Activated naive CD4-positive, alpha-beta T cell treated with Interleukin-2 at 50 U/mL for 16 hours (primary cell): ENCODE measurements at places on chromosomes 1 and 21.

GRCh38 chr1:202233804-202234203 is 40.2 kb downstream of the LGR6 start:
- DNase-seq = no peak

DNA sequence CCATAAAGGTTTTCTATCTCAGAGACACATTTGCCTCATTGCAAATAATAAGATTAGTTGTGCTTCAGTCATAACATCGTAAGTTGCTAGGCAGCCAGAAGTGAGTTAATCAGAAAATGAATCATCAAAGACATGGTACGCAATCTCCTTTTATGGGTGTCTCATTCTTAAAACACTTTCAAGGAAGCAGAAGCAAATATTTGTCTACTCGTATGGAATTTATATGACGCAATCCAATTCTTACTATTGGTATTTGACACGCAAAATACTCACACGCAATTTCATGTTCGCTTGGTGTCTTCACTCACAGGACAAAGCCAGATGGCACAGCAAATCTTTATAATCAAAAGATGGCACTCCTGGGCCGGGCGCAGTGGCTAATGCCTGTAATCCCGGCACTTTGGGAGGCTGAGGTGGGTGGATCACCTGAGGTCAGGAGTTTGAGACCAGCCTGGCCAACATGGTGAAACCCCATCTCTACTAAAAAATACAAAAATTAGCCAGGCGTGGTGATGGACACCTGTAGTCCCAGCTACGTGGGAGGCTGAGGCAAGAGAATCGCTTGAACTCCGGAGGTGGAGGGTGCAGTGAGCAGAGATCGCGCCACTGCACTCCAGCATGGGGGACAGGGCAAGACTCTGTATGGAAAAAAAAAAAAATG is 56.4 kb downstream of the HLCS start:
- peak; percentile 40 for DNase-seq

DNA sequence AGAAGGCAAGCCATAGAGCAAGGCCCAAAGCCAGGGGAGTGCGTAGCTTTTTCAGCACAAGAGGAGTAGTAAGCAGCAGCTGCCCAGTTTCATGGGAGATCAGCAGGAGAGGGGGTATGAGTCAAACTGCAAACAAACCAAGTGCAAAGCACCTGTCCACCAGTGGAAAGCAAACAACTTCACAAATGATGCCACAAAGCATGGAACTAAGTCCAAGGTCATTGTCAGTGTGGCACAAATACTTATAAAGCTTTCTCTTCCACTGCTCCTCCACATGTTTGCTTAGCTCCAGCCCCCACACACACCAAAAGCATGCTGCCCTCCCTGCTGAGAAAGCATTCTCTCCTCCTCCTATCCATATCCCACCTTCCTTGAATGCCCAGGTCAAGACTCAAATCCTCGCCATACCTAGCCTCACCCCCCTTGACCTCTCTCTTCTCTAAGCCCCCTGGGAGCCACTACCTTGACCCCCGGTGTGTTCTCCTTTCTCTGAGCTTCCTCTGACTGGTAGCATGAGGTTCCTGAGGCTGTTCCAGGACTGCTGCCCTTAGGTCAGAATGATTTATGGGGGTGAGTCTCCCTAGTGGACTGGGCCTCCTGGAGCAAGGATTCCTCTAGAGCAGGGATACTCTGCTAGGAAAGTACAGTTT is 70.4 kb downstream of the DMAP1 start:
- no peak for DNase-seq

GRCh38 chr21:38352536-38353219 is 95.9 kb downstream of the KCNJ15 start:
- DNase-seq = peak; percentile 5

DNA sequence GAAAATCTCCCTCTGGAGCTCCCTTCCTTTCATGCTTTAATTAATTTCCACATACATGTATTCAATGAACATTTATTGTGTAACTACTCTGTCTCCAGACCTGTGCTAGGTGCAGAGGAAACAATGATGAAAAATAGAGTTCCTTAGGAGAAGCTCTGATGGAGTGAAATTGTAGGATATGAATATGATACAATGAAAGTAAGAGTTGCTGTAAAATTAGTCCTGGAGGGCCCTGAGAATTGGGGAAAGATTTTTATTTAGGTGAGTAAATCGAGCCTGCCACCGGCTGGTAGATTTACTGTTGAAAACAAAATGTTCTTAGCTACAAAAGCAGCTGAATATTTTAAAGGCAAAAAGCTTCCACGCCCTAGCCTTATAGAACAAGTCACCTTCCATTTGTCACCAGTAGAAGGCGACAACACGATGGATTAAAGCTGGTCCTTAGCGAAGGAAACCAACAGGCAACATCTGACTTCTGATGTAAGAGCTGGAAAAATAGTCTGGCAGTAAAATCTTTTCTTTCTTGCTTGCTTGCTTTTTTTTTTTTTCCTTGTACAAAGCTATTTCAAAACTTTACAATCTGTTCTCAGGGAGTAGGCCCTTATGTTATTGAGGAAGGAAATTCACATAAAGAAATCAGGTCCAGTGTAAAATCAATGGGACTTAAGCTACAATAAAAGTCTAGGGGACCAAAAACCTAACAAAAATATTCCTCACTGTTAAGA is 82.0 kb upstream of the ROR1 start:
- no peak for DNase-seq

GRCh38 chr1:47514229-47514628 is 76.4 kb downstream of the FOXD2 start:
- no peak for DNase-seq

DNA sequence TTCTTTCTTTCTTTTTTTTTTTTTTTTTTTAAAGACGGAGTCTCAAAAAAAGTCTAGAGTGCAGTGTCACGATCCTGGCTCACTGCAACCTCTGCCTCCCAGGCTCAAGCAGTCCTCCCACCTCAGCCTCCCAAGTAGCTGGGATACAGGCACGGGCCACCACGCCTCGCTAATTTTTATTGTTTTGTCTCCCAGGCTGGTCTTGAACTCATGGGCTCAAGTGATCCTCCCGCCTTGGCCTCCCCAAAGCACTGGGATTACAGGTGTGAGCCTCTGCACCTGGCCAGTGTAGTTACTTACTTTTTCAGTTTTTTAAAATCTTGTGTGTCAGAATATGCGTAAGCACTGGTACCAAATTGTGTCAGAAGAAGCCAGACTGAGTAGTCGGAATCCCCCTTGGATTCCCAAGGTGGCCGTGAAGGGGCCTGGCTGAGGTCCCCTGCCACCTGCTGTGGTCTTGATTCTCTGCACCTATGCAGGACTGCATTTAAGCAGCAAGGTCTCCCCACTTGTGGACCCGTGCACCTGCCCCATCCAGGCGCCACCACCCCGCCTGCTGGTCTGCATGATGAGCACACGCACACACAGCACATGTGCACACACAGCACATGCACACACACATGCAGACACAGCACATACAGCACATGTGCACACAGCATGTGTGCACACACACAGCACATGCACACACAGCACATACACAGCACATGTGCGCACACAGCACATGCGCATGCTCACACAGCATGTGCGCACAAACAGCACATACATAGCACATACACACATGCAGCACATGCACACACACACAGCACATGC is 47.5 kb downstream of the PCNT start:
- no peak for DNase-seq

GRCh38 chr1:39047374-39048229 is 21.5 kb downstream of the NDUFS5 start:
- DNase-seq = no peak

DNA sequence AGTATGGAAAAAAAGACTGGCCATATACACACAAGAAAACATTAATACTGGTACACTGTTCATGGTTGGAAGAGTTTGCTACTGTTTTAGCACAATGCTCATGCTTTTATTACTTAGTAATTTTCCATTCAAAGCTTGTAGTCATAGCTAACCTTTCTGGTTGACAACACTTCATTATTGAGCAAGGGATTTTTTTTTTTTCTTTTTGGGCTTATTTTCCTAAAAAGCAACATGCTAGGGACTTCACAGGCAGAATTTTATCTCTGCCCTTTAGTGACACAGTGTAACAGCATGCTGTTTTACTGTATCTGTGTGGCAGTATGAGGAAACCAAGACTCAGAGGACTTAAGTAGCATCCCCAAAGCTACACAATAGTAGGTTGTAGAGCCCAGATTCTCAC is 58.5 kb downstream of the FGGY start:
- DNase-seq = no peak

- DNase-seq = no peak
Observed at GRCh38 chr1:79193211-79194079, 186.9 kb upstream of the ADGRL4 start.

GRCh38 chr1:38256072-38256471 is 209.5 kb upstream of the POU3F1 start:
- DNase-seq = no peak

GRCh38 chr1:59014827-59015226 is 231.0 kb upstream of the JUN start:
- no peak for DNase-seq

GRCh38 chr1:24098943-24099638 is 12.8 kb downstream of the MYOM3 start:
- no peak for DNase-seq

DNA sequence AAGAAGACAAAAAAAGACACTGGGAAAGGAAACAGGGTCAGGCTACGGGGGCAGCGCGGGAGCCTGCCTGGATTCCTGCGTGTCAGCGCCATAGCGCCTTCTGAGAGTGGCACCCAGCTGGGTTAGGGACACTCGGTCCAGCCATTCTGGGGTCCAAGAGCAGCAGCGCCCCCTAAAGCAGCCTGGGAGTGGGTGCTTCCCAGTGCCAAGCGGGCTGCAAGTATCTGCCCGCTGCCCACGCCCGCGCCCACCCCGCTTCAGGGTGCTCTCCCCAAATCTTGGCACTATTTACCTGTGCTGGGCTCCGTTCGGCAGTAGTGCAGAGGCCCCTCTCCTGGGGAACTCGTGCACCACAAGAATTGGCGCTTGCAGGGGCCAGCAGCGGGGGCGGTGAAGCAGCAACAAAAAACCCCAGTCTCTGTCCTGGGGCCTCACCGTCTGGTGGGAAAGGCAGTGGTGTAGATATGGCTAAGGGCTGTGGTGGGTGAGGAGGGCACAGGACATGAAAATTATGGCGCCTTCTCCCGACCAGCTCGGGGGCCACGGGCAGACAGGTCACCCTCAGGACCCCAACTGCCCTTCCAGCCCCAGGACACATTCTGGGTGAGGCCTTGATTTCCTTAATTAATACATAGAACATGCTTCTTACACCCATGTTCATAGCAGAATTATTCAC is 24.1 kb upstream of the LBR start:
- no peak for DNase-seq

DNA sequence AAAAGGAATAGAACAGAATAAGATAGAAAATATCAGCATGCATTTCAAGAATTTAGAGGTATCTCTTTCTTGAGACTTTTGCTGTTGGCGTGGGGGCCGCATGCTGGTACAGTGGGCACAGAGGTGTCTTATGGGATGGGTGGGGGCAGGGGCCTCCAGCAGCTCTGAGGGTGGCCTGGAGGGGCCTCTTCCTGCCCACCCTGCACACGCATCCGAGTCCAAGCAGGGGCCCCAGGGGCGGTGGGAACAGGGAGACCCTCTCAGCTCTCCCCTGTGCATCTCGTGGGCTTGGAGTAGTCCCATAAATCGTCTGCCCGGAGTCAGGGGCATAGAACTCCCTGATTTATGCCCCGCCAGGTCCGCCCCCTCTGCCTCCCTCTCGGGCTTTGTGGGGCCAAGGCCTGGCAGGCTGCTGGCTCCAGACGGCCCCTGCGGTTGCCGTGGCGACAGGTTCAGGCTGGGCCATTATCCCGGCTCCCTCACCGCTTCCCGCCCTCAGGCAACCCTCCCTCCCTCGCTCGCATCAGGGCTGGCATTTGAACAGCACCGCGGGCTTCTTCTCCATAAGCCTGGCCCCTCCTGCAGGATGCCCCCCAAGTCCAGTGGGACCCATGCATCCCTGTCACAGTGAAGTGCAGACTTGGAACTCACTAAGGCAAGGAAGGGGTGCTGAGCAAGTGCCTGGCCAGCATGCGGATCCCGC is 133.2 kb upstream of the ZBTB40 start:
- DNase-seq = no peak

GRCh38 chr1:193131266-193131860 is 9.5 kb downstream of the CDC73 start:
- DNase-seq = no peak

DNA sequence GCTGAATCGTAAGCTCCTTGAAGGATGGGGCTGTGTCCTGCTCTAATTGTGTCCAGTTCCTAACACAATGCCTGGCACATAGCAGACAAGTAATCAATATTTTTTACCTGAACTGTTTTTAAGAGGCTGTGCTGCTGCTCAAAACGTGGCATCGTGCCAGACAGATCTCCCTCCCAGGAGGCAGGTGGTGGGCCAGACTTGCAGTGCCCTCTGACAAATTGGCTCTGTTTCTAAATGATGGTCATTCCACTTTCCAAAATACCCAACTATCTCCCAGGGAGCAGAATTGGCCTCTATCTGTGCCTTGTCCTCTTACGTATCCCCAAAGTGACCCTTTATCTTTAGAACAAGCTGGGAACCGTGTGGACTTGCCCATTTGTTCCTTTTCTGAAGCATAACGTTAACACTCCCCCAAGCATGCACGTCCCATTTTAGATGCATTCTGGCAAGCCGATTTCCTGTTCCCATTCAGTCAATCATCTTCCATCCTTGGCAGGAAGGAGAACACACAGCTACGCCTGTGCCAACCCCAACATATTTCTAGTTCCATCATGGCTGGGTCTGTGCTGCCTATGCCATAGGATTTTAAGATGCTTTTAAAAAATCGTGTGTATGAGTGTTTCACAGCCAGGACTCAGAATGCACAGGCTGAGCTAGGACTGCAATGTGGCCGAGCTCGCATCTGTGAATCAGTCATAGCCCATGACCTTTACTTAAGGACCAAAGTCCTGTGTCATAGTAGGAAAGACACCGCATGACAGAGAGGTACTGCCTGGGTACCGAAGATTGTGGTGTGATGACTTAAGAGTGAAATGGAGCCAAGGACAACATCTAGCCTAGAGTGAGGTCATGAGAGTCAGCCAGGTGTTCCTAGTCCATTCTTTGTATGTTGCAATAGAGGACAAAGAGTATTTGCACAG is 408.6 kb downstream of the PRDM2 start:
- DNase-seq = no peak
